Inflammatory macrophage treated with lipopolysaccharide for 1 hour (primary cell): ENCODE measurements at places on chromosomes 7 and 10.
A peak's percentile ranks its signal among the peaks of the same experiment; 100 is the strongest.

DNA sequence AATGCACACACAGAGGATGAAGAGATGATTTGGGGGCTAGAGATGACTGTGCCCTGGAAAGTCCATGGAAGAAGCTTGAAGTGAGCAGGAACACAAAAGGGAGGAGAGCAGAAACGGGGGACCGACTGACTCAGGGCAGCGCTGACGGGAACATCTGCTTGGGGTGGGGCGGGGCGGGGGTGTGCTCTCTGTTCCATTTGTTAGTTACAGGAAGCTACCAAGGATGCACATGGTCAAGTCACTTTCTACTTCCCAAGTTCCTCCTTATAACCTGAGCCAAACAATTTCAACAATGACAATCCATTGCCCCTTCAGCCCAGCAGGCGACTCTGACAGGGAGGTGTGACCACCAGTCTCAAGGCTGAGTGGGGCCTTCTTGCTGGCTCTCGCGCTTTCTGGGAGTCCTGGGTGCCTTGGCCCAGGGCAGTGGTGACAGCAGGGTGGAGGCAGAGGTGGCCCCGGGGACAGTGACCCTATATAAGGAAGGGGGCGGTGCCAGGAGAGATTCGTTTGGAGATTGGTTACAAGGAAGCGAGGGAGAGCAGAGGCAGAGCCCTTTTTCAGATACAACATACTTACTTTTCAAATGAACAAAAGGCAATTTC lies 39.6 kb downstream of the CLEC2L start:
- peak; percentile 34 for DNase-seq

DNA sequence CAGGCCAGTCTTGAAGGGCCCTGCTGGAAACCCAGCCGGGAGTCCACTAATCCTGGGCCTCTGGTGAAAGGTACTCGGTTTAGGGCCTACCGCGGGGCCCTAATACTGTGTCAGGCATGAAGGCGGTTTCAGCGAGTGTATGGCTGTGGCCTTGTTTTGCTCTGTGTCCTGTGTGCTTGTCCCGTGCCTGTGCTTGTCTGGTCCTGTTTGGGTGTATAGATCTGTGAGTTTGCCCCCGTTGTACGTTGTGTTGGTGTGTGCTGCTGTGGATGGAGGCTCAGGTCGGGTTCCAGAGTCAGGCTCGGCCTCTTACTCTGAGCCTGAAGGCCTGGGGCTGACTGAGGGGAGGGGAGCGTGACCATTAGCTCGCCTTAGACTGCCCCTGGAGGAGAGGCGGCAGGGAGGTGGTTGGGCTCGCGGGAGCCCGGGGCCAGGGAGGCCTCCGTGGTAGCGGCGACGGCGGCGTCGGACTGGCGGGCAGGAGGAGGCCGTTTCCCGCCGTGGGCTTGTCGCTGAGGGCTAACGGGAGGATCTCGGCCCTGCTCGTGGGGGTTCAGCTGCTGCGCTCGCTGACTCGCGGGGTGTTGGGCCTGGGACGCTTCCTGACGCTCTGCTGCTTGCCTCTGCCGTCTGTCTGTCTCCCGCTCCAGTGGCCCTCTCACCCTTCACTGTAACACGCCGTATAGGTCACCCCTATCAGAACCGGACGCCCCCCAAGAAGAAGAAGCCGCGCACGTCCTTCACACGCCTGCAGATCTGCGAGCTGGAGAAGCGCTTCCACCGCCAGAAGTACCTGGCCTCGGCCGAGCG lies 2.6 kb downstream of the TLX1 start:
- no peak for DNase-seq

DNA sequence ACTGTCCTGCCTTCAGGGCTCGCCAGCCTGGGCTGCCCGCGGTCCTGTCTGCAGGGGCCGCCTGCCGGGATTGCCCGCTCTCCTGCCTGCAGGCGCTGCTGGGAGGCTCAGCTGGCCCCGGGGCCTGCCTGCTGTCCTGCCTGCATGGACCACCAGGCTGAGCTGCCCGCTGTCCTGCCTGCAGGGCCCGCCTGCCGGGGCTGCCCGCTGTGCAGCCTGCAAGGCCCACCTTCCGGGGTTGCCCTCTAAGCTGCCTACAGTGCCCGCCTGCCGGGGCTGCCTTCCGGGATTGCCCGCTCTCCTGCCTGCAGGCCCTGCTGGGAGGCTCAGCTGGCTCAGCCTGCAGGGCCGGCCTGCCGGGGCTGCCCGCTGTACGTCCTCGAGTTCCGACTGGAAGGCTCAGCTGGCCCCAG lies 164.4 kb downstream of the GLRX3 start:
- no peak for DNase-seq

DNA sequence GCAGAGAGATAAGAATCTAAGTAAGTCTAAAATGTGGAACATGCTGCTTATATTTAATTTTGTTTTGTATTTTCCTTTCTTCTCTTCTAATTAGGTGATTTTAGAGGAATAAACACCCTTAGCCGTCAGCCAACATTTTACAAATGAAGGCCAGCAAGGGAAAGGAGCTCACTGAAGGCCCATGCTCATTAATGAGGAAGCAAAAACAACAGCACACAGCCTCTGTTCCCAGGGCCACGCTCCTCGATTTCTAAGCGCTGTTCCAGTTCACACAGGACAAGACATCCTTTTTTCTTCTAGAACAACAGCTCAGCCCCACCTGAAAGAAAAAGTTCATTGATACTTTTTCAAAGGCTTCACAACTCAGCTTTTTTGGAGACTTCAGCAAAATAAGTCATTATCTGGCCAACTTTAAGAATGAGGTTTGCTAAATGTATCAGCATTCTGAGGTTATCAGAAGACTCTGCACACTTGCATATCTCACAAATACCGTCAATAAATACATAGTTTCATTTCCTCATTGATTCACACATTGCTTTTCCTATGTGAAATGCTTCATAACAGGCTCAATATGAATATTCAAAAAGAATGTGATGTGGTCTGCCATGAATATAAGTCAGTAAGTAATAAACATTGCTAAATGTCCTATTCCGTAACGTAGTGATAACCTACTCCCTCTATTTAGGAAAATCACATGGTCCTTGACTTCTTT lies 34.8 kb upstream of the SFMBT2 start:
- DNase-seq, result no peak
